ENCODE measurements at places on chromosomes 16 and 17.

GRCh38 chr16:30474074-30474452, 1.5 kb downstream of the ITGAL start:
- DNase-seq, result no peak

DNA sequence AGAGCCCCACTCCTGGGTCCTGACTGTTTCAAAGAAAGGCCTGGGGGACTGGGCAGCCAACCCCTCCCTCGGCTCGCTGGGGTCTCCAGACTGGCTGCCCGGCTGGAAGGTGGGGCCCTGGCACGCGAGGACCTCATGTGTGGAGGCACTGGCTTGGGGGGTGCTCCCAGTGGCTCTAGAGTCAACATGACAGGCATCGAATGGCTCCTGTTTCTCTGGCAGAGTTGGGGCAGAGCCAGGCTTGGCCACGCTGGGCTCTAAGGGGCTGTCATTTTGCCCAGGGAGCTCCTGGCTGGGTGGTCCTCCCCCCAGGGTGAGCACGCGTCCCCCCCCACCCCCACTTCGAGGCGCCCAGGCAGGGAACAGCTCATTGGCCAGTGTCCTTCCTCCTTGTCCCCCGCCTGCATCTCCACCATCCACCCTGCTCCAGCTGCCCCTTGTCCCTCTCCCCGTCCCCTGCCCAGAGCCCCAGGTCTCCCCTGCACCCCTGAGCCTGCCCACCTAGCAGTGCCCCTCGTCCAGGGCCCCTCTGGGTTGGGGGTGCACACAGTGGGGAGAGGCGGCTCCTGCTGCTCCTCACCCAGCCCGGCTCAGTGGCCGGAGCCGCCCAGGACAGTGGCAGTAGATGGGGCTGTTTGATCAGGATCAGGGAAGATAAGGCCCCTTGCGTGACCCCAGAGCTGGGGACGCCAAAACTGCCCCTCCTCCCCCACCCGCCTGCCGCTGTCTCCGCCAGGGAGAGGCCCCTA, 2.7 kb downstream of the GCGR start:
- no peak for DNase-seq

DNA sequence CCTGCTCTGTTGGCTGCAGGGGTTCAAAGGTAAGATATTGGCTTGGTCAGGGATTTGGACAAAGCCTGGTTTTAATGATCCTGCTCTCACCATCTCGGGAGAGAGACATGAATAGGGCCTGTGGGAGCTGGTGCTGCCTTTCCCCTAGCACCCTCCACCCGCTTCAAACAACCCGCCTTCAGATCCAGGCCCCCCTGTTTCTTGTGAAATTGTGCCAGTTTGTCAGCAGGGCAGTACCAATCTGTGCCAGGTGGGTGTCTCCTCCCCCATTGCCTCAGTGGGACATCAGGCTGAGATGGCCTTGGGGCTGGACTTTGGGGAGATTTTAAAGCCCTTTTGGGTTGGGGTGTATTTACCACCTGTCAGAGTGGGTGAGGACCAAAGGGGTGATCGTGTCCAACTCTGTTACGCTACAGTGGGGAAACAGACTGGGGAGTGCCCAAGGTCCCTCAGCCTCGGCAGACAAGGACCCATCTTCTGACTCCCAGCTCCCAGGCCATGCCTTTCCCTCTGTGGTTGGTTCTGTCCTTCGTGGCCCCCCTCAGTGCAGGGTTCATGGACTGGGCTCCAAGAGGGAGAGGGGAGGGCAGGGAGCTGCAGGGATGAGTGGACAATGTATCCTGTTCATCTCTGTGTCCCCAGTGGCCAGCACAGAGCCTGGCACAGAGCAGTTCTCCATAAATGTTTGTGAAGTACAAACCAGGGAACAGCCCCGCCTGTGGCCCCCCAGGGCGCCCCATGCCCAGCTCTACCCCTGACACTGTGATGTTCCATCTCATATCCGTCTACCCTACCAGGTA, 3.3 kb downstream of the ARHGAP23 start:
- no peak for DNase-seq

- DNase-seq, result no peak
Measured at GRCh38 chr16:88331989-88332920, 50.5 kb upstream of the ZNF469 start.

DNA sequence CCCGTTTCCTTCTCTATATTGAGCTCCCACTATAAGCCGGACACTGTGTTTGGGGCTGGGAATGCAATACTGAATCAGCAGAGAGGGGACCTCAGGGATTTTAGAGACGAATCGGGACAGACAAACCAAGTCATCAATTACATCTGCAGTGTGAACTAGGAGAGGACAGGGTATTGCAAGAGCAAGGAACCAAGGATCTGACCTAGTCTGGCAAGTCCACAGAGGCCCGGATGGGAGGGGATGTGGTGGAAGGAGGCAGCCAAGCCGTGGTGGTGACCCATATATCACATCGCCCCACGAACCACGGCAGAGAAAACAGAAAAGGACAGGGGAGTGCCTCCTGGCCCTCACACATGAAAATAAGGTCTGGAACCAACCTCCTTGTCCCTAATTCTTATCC, 28.1 kb upstream of the NXPH3 start:
- DNase-seq, result no peak

- no peak for DNase-seq
Measured at GRCh38 chr17:35912339-35912912, 18.1 kb downstream of the RDM1 start.

DNA sequence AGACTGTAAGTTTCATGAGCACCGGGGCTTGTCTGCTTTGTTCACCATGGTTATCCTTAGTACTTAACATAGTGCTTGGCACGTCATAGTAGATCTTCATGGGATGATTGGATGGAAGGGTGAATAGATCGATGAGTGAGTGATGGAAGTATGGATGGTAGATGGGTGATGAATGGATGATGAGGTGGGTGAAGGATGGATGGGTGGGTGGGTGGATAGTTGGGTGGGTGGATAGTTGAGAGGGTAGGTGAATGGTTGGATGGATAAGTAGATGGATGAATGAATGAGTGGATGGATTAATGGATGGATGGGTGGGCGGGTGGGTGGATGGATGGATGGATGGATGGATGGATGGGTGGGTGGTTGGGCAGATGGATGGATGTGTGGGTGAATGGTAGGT, 133.2 kb upstream of the PLCG2 start:
- DNase-seq, result no peak

DNA sequence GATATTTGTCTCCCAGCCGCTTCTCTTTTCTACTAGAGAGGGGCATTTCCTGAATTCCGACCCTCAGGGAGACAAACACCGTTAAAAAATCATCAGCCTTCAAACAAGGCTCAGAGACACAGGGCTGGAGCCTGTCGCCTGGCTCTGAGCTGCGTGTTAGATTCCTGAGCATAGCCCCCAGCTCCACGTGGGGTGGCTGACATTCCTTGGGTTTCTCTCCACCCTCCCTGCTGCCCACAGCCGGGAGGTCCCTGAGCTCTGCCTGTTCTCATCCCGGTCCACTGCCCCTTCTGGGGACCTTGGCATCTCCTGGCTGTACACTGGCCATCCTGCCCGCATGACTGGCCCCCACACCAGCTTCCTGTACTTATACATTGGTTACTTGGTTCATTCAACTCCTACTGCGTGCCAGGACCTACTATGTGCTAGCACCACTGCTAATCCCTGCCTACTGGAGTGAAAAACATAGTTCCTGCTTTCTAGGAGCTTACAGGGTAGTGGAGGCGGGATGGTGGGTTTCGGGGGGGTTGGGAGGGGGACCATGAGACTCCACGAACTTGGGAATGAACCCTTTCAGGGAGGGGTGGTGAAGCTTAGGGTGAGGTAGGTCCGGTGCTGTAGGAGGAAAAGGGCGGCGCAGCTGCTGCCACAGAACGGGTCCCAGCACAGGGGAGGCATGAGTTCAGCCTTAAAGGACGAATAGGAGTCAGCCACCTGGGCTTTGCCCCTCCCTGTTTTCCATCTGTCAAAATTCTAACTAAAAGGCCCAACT, 52.1 kb upstream of the TMEM132E start:
- no peak for DNase-seq

DNA sequence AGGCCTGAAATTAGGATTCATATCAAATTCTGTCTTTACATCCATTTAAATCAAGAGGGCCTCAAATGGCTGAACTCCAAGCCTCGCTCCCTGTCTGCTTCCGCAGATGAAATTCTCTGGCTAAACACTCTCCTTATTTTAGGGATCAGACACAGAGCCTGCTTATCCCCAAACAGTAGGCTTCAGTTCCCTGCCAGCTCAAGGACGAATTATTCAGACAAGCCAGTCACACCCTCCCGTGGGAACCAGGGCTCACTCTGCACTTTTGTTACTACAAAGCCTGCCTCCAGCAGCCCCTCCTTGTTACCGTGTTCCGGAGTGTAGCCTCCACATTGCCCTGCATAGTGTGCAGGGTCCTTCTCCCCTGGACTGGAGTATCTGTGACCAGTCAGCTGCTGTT, 46.6 kb upstream of the LCMT1 start:
- no peak for DNase-seq

DNA sequence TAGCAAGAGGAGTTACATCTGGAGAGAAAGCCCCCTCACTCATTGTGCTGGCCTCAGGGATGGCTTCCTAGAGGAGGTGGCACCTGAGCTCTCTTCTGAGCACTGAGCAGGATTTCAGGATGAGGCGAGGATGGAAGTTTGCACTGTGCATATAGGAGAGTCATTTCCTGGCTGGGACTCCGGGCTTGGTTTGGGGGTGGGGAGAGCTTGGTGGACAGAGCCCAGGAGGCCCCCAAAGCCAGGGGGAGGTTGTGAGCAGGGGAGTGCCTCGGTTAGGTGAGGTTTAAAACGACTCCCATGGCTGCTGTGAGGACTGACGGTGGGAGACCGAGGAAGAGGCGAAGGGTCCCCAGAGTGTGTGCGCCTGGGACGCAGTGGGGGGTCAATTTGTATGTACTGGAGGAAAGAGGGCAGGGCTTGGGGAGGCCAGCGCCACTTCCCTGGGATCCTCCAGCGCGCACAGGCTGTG, 1.2 kb downstream of the CAMKK1 start:
- DNase-seq, result no peak

- DNase-seq, result no peak
Measured at GRCh38 chr17:51103451-51103850, 17.2 kb downstream of the SPAG9 start.

DNA sequence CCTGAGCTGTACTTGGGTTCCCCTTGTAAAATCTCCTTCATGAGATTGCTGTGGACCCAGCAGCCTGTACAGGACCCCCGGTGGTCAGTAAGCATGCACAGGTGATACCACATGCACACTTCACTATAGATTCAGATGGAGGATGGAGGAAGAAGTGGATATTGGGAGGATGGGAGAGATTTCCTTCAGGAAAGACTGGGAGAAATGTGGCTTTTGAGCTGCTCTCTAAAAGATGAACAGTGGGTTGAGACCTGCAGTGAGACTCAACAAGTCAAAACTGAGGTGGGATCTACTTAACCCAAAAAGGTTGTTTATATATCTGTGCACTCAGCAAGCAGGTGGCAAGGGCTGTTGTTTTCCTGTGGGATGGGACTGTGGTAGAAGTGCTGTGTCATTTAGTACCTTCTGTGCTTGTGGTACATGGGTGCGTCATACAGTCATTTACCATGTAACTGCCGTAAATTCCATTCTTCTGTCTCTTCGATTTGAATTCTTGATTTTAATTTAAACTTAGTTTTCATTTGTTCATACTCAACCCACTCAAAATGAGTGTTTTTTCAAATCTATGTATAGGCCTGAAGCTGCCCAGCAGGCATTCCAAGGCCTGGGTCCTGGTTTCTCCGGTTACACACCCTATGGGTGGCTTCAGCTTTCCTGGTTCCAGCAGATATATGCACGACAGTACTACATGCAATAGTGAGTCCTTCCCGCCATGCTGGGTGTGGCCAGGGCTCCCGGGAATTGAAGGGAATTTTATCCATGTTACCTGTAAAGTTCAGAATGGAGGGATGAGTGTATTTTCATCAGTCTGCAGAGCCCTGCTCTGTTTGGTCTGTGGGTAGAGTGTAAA, 6.9 kb downstream of the HERPUD1 start:
- no peak for DNase-seq

DNA sequence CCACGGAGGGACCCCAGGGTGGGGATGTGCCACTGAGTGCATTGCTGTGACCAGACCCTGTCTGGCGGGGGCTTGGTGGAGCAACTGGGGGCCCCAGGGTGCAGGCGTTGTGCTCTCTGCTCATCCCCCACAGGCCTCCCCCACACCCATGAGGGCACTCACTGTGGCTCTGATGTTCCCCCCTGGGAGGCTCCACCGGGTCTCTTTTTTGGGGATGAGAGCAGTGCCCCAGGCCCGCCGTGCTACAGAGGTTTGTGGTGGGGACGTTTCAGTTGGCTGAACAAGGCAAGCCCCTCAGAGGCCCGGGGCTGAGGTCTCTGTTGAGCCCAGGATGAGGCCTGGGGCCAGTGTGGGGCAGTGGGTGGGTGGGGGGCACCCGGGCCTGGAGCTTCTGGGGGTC, 2.5 kb downstream of the CCDC78 start:
- no peak for DNase-seq

- no peak for DNase-seq
Measured at GRCh38 chr17:8158267-8159031, 4.3 kb downstream of the VAMP2 start.

DNA sequence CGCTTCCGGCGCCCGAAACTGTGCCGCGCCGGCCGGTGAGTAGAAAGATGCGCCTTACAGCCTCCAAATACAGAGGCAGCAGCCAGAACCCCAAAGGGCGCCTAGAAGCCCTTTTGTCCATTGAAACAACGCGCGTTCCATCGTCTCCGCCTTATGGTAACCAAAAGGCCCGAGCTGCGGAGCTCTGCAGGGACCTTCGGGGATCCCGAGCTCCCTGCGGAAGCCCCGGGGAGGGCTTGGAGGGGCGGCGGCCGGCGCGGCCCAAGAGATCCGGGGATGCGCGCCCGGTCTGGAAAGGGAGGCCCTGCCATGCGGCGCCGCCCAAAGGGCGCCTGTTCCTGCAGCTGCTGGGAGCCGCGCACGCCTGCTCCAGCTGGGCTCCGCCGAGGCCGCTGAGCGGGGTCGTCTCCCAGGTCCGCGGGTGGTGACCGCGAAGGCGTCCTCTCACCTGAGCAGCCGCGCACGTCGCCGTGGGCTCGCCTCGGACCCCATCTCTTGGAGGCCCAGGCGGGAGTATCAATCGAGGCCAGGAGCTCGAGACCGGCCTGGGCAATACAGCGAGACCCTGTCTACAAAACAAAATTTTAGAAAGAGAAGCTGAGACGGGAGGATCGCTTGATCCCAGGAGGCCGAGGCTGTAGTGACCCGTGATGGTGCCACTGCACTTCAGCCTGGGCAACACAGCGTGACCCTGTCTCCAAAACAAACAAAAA, 742 bp upstream of the FBXO31 start:
- DNase-seq, result no peak

DNA sequence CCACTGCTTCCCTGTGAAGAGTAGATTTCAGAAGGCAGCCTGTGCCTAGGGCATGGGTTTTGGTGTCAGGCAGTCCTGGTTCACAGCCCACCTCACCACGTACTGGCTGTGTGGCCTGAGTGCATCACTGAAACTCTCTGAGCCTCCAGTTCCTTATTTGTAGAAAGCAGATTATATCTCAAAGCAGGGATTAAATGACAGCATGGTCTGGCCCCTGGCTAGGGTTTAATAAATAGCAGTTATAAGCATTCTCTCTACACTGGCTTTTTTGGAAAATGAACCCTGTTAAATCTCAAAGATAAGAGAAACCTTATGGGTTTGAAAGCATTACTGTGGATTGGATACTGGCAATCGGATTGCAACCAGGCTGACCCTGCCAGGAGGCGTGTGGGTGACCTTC, 2.9 kb upstream of the MT1M start:
- no peak for DNase-seq
